Adrenal gland (tissue), 19 donors: ENCODE measurements at places on chromosomes 6 and 20. TPM values are rescaled to one million over a fixed set of nuclear protein-coding genes. Genes with fewer than 3 reads are reported as not detected.

CPNE5 gene
- 2.2 TPM for polyA plus RNA-seq

HCRTR2 gene
- not detected for polyA plus RNA-seq

SH3BGRL2 gene
- polyA plus RNA-seq = 3.8 TPM

BTN1A1 gene
- not detected for polyA plus RNA-seq

RIPPLY2 gene
- 0.56 TPM for polyA plus RNA-seq

KIF25 gene
- not detected for polyA plus RNA-seq

MYCT1 gene
- 4.4 TPM for polyA plus RNA-seq

CRISP2 gene
- polyA plus RNA-seq = not detected

PIM1 gene
- 31.2 TPM for polyA plus RNA-seq

NCOA7 gene
- 24.5 TPM for polyA plus RNA-seq

HRH3 gene
- 0.80 TPM for polyA plus RNA-seq

ATXN1 gene
- 3.4 TPM for polyA plus RNA-seq

PRDM13 gene
- polyA plus RNA-seq = not detected

PLA2G7 gene
- 2.8 TPM for polyA plus RNA-seq

SGK2 gene
- 4.9 TPM for polyA plus RNA-seq

CTAGE9 gene
- not detected for polyA plus RNA-seq

MAS1 gene
- polyA plus RNA-seq = not detected

LTV1 gene
- polyA plus RNA-seq = 20.8 TPM

LHFPL5 gene
- not detected for polyA plus RNA-seq

LAMA4 gene
- polyA plus RNA-seq = 19.4 TPM

ATG5 gene
- 34.5 TPM for polyA plus RNA-seq

SIM1 gene
- not detected for polyA plus RNA-seq

RIMS1 gene
- polyA plus RNA-seq = 2.0 TPM

AURKA gene
- 1.3 TPM for polyA plus RNA-seq

ECT2L gene
- polyA plus RNA-seq = 0.07 TPM

PPP1R14C gene
- polyA plus RNA-seq = 0.46 TPM

GSTA2 gene
- polyA plus RNA-seq = 0.32 TPM

C4B gene
- polyA plus RNA-seq = 1,852 TPM

SLPI gene
- 9.2 TPM for polyA plus RNA-seq

MGME1 gene
- polyA plus RNA-seq = 25.9 TPM

NFATC2 gene
- 2.3 TPM for polyA plus RNA-seq

ELOVL4 gene
- polyA plus RNA-seq = 0.40 TPM

C6orf52 gene
- polyA plus RNA-seq = 2.8 TPM

ENPP5 gene
- 9.7 TPM for polyA plus RNA-seq

RFX6 gene
- 6.1 TPM for polyA plus RNA-seq

DPPA5 gene
- polyA plus RNA-seq = not detected

DYNLT2 gene
- 2.3 TPM for polyA plus RNA-seq

PEDS1 gene
- 30.2 TPM for polyA plus RNA-seq

AVP gene
- 0.27 TPM for polyA plus RNA-seq

TRIM31 gene
- 0.13 TPM for polyA plus RNA-seq

SAPCD1 gene
- 17.2 TPM for polyA plus RNA-seq

TMEM30A gene
- polyA plus RNA-seq = 33.7 TPM

RHAG gene
- polyA plus RNA-seq = not detected

MLIP gene
- polyA plus RNA-seq = 0.88 TPM

JPH2 gene
- 2.8 TPM for polyA plus RNA-seq

FOXF2 gene
- polyA plus RNA-seq = 0.51 TPM

SLC22A16 gene
- not detected for polyA plus RNA-seq

ZNF343 gene
- polyA plus RNA-seq = 8.0 TPM

SRSF6 gene
- polyA plus RNA-seq = 165 TPM
